Lung microvascular endothelial cell (primary cell): ENCODE measurements at places on chromosomes 13 and 19. TPM values are rescaled to one million over a fixed set of nuclear protein-coding genes. Genes with fewer than 3 reads are reported as not detected.

DNA sequence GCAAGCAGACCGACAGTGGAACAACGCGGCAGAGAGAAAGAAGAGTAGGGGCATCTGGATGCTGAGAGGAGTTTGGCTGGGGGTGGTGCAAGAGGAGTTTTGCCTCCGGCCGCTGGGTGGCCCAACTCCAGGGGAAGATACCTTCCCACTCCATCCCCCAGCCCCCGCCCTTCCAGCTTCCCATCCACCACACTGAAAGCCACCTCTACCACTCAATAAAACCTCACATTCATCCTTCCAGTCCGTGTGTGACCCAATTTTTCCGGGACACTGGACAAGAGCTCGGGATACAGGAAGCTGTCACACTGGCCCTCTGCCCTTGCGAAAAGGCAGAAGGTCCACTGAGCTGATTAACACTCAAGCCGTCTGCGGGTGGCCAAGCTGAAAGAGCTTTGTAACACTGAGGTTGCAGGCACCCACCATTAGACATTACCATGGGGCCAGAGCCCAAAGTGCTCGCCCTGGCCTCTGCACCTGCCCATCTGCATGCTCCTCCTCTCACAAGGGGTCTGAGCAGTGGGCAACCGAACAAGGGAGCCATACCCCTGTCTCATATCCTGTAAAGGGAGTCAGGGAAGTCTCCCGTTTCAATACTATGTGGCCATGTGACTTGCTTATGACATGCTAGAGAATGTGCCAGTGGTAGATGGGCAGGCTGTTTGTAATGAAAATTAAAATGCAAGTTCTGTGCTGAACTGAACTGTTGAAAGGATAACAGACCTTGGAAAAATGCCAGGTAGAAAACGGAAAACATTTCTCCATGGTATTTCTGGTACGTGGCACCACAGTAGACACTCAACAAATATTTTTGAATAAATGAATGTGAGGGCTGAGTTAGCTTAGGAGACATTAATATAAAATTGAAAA, 205.1 kb upstream of the STARD13 start:
- DNase-seq: peak; percentile 82

GRCh38 chr19:13163609-13164342, 13.6 kb downstream of the IER2 start:
- peak; percentile 73 for DNase-seq

DNA sequence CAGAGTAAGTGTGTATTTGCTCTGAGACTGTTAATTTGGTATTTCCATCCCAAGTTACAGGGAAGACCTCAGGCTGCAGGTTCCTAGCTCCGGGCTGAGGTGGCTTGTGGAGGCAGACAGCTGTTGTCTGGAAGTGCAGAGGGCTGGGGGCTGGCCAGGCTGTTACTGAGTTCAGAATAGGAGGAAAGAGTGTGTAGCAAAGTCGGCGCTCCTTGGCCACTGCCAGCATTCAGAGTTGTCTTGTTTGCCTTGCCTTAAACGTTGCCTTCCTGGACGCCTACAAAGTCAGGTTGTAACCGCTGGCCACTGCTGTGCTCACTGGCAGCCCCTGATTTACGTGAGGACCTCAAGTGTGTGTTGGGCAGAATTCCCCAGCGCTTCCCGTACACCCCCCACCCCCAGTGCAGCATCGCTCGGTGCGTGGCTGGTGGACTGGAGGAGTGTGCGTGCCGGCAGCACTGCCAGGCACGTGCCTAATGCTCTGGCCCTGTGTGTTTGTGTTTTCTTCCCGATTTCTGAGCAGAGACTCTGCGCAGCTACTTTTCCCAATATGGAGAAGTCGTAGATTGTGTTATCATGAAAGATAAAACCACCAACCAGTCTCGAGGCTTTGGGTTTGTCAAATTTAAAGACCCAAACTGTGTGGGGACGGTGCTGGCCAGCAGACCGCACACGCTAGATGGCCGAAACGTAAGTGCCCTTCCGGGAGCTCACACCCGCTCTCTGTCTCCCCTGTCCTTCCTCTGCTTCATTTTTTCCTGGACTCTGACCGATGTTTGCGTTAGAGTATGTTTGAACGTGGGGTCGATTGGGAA, 10.5 kb downstream of the DAZAP1 start:
- no peak for DNase-seq

DNA sequence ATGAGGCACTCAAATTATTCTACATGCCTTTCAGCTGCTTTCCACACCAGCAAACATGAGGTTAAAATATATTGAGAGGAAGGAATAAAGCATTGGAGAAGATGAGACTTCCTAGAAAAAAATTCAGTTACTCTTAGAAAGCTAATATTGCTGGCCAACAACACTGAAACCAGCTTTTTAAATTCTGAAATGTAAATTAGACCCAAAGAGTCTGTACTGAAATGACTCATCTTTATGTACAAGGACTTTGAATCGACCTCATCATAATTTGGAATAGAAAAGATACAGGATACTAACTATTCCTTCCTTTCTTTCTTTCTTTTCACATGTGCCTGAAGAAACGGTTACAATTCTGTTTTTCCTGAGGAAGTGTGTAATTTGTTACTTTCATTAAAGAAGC, 6.5 kb upstream of the HSPH1 start:
- no peak for DNase-seq

HSPB6 gene
- 0.20 and 0.22 TPM in 2 replicates for total RNA-seq

DNA sequence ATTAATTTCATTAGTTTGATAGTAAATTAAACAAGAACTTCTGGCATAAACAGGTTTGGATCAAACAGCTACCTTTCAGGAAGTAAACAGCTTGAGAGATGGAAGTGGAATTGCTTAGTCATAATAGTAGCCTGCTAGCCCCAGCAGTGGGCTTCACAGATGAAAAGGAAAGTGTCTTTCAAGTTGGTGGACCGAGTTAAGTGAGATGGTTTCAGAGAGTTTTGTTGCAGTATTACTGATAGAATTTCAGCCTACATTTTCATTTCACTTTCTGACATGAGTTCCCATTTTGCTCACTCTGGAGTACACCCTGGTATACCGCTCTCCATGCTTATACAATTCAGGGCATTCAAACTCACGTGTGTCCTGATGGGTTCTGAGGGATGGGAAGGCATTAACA, 2.0 kb upstream of the PTOV1 start:
- DNase-seq: no peak

DNA sequence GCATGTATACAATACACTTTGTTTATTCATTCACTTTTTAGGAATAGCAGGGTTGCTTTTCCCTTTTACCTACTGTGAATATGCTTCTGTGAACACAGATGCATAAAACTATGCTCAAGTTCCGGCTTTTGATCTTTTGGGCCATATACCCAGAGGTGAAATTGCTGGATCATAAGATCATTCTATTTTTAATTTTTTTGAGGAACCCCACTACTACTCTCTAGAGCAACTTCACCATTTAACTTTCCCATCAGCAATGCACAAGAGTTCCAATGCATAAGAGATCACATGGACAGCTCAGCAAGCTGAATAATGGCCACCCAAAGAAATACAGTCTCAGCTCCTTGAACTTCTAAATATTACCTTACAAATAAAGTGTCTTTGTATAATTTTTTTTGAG, 17.0 kb upstream of the SIGLEC10 start:
- DNase-seq: no peak

GRCh38 chr13:114199954-114200353, 20.9 kb downstream of the CFAP97D2 start:
- DNase-seq: no peak

- DNase-seq: peak; percentile 53
Observed at GRCh38 chr13:76879883-76880270, 6.3 kb downstream of the KCTD12 start.

MYH14 gene
- total RNA-seq: under 0.01 TPM in 2 replicates

- DNase-seq: no peak
Observed at GRCh38 chr19:8239528-8240273, 30.5 kb downstream of the CERS4 start.

- DNase-seq: no peak
Observed at GRCh38 chr13:69292789-69293425, 814.7 kb upstream of the ATXN8OS start.

GRCh38 chr19:28500296-28500695, 712.7 kb downstream of the UQCRFS1 start:
- DNase-seq: no peak

DNA sequence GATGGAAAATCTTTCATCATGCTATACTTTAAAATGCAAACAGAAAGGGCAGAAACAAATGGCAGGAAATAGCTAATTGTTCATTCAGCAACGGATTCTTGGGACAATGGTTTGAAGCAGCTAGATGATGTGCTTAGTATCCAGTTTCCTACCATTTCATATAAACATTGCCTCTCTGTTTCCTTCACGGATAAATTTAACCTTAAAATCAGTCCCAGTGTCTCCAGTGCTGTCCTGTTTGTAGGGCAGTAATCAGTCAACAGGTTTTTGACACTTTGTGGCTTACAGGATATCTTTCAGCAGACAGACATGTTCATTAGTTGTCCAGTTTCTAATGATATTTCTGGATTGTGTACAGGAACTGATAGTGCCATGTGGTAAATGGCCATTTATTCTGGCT, 24.7 kb upstream of the RB1 start:
- peak; percentile 85 for DNase-seq

DNA sequence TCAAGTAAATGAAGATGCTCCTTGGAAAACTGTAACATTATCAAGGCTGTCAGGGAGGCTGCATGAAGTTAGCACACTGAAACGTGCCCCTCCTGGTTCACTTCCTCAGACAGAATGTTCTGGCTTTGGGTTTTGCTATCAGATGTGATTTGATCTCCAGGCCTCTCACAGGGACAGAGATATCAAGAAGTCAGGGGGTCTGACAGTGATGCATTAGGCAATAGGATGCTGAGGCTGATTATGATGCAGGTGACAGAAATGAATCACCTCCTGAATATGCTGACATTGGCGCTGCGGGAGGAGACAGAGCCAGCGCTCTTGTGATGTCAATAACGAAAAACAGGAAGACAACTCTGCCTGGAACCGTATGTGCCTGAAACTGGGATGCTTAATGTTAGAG, 278.5 kb downstream of the DCT start:
- DNase-seq: peak; percentile 77

GRCh38 chr13:79915114-79915811, 425.7 kb downstream of the SPRY2 start:
- DNase-seq: no peak

GRCh38 chr13:47519626-47520025, 481.4 kb downstream of the SUCLA2 start:
- no peak for DNase-seq

KLHL1 gene
- not detected in 2 replicates for total RNA-seq

SLC5A5 gene
- not detected in 2 replicates for total RNA-seq

CAPS gene
- 2.4 and 4.6 TPM in 2 replicates for total RNA-seq

GRCh38 chr13:92179223-92179622, 780.8 kb downstream of the GPC5 start:
- DNase-seq: no peak

DNA sequence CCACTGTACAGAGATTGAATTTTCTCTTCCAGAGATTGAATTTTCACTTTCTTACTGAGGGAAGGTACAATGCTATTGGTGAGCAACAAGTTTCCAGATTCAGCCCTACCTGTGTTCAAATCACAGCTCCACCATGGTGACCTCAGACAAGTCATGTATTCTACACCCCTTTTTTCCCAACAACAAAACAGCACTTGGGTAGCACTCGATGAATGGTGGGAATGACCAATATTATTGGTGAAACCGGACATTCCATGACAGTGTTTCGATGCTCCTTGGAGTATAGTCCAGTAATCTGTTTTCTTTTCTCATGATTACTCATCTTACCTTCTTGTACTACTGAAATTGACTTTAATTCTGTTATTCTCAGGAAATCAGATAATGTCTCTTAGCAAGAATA, 266.2 kb upstream of the SOX21 start:
- no peak for DNase-seq

- no peak for DNase-seq
Observed at GRCh38 chr19:29714371-29714952, 599 bp downstream of the C19orf12 start.

DNA sequence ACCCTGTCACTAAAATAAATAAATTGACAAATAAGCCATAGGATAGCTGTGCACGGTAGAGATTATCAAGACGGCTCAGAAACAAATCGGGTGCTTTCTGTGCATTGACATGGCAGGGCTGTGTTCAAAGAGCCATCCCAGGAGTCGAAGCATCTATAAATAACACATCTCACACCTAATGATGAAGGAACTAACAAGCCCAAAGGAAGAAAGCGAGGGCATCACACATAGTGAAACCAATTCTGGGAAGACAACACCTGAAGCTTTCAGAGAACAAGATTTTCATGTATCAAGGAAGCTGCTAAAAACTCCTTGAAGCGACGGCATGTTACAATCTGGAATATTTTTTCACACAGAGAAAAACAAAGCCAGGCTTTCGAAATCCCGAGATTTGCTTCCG, 36.1 kb downstream of the KLF2 start:
- DNase-seq: no peak

GRCh38 chr19:42120276-42120980, 11.8 kb downstream of the POU2F2 start:
- DNase-seq: no peak

- DNase-seq: peak; percentile 5
Observed at GRCh38 chr19:29467824-29468401, 57.9 kb upstream of the VSTM2B start.

SOHLH2 gene
- under 0.01 and 0.20 TPM in 2 replicates for total RNA-seq

- DNase-seq: no peak
Observed at GRCh38 chr13:27309967-27310598, 39.5 kb downstream of the RASL11A start.

ZSCAN5B gene
- not detected in 2 replicates for total RNA-seq

- DNase-seq: peak; percentile 55
Observed at GRCh38 chr13:113216254-113217048, 7.0 kb downstream of the CUL4A start.

DNA sequence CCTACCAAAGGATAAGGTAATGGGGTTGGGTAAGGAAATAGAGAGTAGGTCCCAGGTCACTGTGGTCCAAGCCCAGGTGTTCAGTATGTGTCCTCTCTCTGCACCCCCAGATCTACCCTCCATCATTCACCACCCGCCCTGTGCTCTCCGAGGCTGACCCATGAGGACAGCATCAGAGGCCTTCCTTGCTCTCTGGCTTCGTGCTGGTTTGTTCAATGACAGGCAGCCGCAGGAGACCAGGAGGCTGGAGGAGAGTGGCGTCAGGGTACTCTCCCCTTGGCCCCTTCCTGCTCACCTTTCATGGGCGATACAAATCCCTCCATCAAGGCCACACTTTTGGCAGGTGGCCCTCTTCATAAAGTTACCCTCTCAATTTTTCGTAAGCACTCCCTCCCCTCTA, 1.7 kb downstream of the TUBA3C start:
- DNase-seq: no peak

EML2 gene
- 8.9 and 15.1 TPM in 2 replicates for total RNA-seq

PPFIA3 gene
- total RNA-seq: 1.6 and 2.8 TPM in 2 replicates
